ENCODE measurements at places on chromosomes 7 and 10.
A peak's percentile ranks its signal among the peaks of the same experiment; 100 is the strongest.

DNA sequence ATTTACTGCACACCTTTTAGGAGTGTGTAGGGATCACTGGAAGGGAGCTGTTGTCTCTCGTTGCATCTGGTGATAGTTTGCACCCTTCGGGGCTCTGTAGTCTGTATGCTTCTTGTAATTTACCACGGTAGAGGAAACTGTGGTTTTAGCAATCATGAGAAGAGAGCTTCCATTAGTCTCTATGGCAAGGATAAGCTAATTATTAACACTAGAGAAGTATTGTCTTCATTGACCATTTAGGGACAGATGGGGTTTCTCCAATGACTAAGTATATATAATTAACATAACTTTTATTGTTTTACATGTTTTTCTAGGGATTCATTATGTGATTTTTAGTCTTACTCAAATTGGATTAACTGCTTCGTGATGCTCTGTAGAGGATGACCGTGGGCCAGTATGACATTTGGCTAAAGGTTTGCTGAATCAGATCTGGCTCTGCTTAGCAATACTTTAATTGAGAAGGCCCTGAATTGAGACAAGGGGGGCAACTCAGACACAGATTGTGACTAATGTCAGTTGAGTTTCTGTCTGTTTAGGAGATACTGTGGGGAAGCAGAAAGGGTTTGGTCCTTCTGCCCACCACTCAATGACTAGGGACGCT, 8.7 kb downstream of the SLC18A2 start:
- DNase-seq: no peak
- H3K27me3 ChIP-seq: no peaks in the 10 kb centered on the region
- no peaks in the 10 kb centered on the region for H3K4me1 ChIP-seq
- H3K4me3 ChIP-seq: no peak overlapping the region
- no peaks in the 10 kb centered on the region for H3K36me3 ChIP-seq

DNA sequence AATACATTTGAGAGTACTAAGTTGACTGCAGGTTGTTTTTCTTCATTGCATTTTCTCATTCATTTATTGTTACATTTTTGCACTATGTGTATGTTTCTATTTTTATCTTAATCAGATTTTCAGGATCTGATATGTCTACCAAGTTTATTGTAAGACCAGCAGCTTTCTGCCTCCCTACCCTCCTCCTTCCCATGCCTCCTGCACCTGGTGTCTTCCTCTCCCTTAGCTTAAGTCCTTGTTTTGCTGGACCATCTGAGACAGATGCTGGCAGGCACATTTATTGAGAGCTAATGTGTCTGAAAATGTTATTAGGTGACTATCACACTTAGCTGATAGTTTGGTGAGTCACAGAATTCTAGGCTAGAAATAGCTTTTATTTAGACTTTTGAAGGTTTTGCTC, 79.6 kb downstream of the ANLN start:
- no peak overlapping the region for H3K4me3 ChIP-seq
- no peaks in the 10 kb centered on the region for H3K27me3 ChIP-seq
- no peak for DNase-seq
- H3K27ac ChIP-seq: no peak overlapping the region
- no peaks in the 10 kb centered on the region for H3K4me1 ChIP-seq

DNA sequence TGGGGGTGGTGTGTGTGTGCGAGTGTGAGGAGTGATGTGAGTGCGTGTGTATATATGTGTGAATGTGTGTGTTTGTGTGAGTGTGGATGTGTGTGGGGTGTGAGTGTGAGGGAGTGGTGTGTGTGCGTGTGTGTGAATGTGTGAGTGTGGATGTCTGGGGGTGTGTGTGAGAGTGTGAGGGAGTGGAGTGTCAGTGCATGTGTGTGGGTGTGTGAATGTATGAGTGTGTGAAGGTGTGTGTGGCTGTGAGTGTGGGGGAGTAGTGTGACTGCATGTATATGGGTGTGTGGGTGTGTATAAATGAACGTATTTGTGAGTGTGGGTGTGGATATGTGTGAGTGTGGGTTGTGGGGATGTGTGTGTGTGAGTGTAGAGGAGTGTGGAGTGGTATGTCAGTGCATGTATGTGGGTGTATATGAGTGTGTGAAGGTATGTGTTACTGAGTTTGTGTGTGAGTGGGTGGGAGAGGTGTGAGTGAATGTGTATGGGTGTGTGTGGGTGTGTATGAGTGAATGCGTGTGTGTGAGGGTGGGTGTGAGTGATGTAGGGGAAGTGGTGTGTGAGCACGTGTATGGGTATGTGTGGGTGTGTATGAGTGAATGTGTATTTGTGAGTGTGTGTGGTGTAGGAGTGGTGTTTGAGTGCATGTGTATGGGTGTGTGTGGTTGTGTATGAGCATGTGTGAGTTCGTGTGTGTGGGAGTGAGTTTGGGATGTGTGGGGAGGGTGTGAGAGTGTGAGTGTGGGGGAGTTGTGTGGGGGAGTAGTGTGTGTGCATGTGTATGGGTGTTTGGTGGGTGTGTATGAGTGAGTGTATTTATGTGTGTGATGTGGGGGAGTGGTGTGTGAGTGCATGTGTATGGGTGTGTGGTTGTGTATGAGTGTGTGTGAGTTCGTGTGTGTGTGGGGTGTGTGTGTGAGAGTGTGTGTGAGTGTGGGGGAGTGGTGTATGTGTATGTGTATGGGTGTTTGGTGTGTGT, 28.5 kb upstream of the NUB1 start:
- no peak overlapping the region for H3K4me3 ChIP-seq
- DNase-seq: no peak
- H3K36me3 ChIP-seq: no peaks in the 10 kb centered on the region
- H3K27ac ChIP-seq: no peak overlapping the region

DNA sequence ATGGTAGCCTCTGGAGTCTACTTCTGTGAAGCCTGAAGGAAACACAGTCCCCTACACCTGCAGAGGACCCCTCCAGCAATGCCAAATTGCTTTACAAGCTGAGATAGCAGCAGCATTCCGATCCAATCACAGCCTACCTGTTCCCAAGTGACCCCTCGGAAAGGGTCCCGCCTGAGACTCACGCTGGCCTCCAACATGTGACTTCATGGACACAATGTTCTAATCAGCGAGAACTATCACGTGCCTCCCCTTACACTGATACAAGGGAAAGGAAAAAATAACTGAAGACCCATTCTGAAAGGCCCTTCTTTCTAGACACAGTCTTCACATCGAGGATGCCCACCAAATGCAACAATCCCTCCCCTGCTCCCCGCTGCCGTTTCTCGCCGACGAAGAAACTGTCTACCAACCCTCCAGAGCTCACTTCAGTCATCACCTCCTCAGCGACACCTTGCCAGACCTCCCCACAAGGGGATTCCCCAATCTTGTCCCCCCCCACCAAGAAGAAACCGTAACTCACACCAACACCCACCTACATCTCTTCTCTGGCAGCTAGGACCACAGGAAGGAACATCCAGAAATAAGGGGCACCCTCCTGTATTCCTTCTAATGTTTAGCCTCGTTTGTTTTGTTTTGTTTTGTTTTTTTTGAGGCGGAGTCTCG, 1.8 kb downstream of the SNX8 start:
- H3K27me3 ChIP-seq: no peaks in the 10 kb centered on the region
- peaks cover 4% of the 10 kb centered on the region for H3K4me1 ChIP-seq
- DNase-seq: no peak
- no peak overlapping the region for H3K4me3 ChIP-seq

- DNase-seq: no peak
- no peaks in the 10 kb centered on the region for H3K27me3 ChIP-seq
- H3K4me1 ChIP-seq: peaks cover 22% of the 10 kb centered on the region
- H3K27ac ChIP-seq: peak overlapping the region; percentile 78
- no peaks in the 10 kb centered on the region for H3K36me3 ChIP-seq
These were observed 203.0 kb downstream of the TNS3 start for GRCh38 chr7:47378728-47379395.

GRCh38 chr10:99532687-99533495, at the start of gene NKX2-3:
NKX2-3 (plus strand) TSS chr10:99532942; CDS start chr10:99533132, 190 bp downstream.
- no peak within 1 kb of the TSS for H3K4me3 ChIP-seq
- H3K4me1 ChIP-seq: peaks cover 4% of the 10 kb centered on the region
- peaks cover 82% of the 10 kb centered on the region for H3K27me3 ChIP-seq

All from pancreas (tissue), 10 donors.